Karpas-422 (cell line): ENCODE measurements at places on chromosomes 11 and 22.
A peak's percentile ranks its signal among the peaks of the same experiment; 100 is the strongest.

DNA sequence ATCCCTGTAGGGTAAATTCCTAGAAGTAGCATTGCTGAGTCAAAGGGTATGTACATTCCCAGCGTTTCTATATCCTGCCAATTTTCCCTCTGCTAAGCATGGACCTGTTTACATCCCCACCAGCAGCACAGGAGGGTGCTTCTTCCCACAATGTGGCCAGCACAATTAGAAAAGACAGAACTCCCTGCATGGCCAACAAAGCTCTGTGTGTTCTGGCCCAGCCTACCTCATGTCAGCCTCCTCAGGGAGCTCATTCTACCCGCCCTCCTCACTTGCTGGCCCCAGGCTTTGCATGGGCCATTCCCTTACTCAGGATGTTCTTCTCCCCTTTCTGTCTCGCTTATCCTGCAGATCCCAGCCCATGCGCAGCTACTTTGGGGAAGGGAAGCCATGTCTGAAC, 186.1 kb downstream of the DSCAML1 start:
- DNase-seq: no peak

DNA sequence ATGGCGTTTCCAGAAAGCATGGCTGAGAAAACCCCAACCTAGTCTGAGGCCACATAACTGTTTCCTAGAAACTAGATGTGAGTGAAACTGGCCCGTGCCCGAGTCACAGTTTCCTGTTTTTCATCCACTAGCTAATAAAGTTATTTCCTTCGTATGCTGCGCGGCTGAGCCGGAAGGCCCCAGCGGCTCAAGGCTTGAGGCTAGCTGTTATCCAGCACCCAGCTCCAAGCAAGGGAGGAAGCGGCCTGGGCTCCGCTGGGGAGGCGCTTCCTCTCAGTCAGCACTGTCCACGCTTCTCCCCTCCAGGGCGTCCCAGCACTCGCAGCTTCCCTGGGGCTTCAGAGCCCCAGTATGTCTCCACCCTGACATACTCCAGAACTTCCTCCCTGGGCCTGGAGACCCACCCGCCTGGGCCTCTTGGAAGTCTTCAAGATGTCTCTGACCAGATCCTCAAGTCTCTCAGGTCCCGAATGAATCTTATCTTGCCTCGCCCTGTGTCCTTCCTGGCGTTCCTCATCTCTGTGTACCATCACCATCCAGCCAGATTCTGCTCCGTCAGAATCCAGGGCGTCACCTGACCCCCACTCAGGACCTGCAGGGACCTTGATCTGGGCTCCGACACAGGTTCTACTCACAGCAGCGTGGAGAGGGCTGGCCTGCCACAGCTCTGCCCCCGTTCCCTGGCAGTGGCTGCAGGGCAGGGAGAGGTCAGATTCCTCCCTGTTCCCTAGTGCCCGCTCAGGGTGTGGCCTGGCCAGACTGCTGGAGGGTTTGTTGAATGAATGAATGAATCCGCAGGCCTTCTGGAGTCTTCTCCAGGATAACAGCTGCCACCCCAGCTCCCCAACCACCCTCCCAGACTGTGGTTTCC, 81.9 kb downstream of the LRRC32 start:
- no peak for DNase-seq

DNA sequence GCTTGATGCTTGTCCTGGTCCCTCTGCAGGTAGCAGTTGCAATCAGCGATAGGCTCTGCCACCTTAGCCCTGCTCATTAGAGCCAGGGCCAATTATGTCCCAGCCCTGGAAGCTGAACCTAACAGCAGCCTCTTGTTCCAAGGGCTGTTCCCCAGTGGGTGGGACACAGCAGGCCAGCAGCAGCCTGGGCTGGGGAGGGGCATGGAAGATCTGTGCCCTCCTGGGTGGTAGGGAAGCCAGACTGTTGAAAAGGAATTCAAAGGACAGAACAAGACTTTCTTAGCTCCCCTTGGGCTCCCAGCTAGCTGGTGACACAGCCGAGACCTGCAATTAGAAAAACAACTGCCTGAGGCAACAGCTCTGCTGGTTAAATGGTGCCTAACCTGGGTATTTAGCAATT, 17.4 kb downstream of the DRD2 start:
- no peak for DNase-seq

- no peak for DNase-seq
These were observed 11.4 kb downstream of the TBCEL start for GRCh38 chr11:121035169-121035755.

DNA sequence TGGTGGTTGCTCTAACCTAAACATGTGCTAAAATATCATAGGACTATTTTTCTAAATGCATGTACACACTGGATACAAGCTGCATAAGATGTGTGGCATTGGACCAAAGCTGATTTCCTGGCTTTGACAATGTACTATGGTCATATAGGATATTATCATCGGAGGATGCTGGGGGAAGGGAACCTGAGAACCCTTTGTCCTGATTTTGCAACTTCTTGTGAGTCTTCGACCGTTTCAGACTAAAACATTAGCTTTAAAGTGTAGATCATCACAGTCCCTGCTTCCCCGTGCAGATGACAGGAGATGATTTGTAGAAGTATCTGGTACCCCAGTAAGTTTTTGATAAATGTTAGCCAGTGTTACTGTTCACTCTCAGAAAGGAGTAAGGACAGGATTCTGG, 554.7 kb downstream of the MIAT start:
- DNase-seq: no peak

GRCh38 chr22:44085743-44086270, 61.7 kb downstream of the PARVB start:
- peak; percentile 83 for DNase-seq

DNA sequence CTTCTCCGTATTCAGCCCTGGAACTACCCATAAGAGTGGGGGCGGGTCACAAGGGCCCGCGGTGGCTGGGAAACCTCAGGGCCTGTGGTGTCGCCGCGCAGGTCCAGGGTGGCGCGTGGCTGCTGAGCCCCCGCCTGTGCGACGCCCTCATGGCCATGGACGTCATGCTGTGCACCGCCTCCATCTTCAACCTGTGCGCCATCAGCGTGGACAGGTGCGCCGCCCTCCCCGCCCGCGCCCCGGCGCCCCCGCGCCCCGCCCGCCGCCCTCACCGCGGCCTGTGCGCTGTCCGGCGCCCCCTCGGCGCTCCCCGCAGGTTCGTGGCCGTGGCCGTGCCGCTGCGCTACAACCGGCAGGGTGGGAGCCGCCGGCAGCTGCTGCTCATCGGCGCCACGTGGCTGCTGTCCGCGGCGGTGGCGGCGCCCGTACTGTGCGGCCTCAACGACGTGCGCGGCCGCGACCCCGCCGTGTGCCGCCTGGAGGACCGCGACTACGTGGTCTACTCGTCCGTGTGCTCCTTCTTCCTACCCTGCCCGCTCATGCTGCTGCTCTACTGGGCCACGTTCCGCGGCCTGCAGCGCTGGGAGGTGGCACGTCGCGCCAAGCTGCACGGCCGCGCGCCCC, 2.4 kb downstream of the DRD4 start:
- no peak for DNase-seq

GRCh38 chr11:77144857-77145428, 16.9 kb downstream of the MYO7A start:
- no peak for DNase-seq

DNA sequence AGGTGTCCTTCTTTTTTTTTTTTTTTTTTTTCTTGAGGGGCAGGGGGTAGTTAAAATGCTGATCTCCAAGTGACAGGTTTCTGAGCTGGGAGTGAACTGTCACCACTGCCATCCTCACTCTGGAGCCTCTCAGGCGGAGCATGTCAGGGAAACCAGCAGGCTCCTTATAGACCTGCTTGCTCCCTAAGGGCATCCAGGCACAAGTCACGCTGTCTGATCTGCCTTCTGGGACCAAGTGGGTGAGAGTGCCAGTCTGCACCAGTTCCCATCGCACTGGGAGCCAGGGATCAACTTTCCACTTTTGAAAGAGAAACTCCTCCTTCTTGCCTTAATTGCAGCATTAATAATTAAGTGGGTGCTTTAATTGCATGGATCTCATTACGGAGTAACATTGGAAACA, 537.9 kb upstream of the CADM1 start:
- no peak for DNase-seq

- DNase-seq: no peak
These were observed 4.1 kb downstream of the SLC5A12 start for GRCh38 chr11:26717771-26718170.

GRCh38 chr11:115939731-115940421, 435.7 kb upstream of the CADM1 start:
- no peak for DNase-seq

GRCh38 chr11:36774603-36775002, 176.6 kb upstream of the RAG2 start:
- DNase-seq: no peak

- no peak for DNase-seq
These were observed 20.8 kb upstream of the SMIM38 start for GRCh38 chr11:69134957-69135356.

DNA sequence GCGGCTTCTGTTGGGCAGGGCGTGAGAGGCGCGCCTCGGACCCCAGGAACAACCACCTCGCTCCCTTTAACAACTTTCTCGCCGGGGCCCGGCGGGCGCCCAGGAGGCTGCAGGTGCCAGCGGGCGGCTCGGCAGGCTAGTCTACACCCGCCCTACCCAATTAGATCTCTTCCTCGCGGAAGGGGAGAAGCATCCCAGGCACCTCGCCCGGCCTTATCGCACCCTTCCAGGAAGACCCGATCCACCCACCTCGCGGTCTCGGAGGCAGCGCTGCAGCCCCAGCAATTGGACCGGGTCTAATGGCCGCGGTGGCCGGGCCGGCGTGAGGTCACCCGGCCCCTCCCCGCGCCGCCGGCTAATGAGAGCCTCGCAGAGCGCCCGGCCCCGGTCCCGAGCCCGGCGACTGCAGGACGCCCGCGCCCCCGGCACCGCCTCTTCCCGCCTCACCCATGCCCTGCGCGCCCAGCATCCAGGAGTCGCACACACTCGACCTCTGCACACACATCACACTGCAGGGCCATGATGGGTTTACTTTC, at the start of gene PLAAT3:
Gene PLAAT3 (minus strand): TSS at position 298 of the 536 bp plus-strand sequence. CDS start 419 bp downstream, outside the sequence.
- DNase-seq: no peak

GRCh38 chr11:124865181-124865901, at the start of gene ROBO3:
TSS of gene ROBO3 (plus strand) at chr11:124865432. CDS start at chr11:124865578, 146 bp downstream.
- DNase-seq: no peak

GRCh38 chr11:20243974-20244373, 83.7 kb upstream of the DBX1 start:
- peak; percentile 47 for DNase-seq

- no peak for DNase-seq
These were observed 65.2 kb downstream of the FBXO7 start for GRCh38 chr22:32539631-32540421.

DNA sequence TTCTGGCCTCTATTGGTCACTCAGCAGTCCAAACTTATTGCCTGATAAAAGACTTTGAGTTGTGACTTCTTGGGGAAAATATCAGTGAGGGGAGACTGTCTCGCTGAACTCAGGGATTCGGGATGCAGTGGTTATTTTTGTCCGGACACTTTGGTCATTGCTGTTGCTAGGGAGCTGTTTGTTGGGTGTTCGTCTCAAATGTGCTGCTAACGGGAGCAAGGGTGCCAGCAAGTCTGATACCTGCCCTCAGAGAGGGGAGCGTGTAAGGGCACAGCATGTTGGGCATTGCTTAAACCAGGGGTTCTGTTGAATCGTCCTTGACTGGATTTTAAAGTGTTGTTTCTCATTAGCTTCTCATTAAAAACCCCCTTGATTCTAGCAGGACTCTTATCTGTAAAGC, 49.2 kb upstream of the SLC25A18 start:
- DNase-seq: no peak

GRCh38 chr22:24948356-24949202, 2.1 kb upstream of the LHFPL7 start:
- DNase-seq: no peak

DNA sequence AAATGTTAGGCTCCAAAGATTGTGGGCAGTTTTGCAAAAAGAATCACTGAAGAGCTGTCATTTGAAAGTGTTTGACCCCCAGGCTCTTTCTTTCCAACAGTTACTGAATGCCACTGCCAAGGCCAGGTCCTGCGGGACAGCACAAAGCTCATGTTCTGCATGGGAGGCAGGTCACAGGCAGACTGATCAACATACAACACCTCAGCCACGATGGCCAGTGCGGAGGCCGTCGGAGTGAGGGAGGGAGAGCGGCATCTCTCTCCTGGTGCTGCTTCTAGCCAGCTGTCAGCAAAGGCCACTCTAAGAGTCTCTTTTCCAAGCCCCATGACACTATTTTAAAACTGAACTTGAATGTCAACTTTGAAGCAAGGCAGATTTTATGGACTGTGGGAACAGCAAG, 49.9 kb downstream of the ARFGAP3 start:
- no peak for DNase-seq

- DNase-seq: no peak
These were observed 234.7 kb downstream of the LUZP2 start for GRCh38 chr11:24731554-24731953.

GRCh38 chr11:94725097-94725496, 43.1 kb upstream of the AMOTL1 start:
- no peak for DNase-seq

DNA sequence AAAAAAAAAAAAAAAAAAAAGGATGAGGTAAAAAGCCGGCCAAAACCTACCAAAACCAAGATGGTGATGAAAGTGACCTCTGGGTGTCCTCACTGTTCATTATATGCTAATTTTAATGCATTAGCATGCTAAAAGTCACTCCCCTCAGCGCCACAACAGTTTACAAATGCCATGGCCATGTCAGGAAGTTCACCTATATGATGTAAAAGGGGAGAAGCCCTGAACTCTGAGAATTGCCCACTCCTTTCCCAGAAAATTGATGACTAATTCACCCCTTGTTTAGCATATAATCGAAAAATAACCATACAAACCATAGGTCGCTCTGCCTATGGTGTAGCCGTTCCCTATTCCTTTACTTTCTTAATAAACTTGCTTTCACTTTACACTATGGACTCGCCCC, 11.1 kb downstream of the C11orf96 start:
- no peak for DNase-seq

DNA sequence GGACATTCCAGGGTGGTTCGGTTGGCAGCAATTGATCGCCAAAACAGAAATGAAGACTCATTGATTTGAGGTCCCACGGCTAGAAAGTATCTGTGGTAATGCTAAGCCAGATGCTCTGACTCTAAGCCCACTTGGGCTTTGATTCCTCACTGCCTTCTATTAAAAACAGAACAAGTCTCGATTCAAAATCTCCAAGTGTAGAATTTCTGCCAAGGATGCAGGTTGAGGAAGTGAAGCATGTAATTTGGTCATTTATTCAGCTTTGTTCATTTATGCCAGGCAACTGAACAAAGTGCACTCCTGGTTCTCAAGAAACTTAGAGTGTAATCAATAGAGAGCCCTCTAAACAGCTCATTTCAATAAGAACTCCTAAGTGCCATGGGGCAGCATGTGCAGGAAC, 2.3 kb upstream of the CEP295 start:
- DNase-seq: no peak
